Omental fat pad (tissue), 4 donors: ENCODE measurements at places on chromosomes 3 and 15.

DNA sequence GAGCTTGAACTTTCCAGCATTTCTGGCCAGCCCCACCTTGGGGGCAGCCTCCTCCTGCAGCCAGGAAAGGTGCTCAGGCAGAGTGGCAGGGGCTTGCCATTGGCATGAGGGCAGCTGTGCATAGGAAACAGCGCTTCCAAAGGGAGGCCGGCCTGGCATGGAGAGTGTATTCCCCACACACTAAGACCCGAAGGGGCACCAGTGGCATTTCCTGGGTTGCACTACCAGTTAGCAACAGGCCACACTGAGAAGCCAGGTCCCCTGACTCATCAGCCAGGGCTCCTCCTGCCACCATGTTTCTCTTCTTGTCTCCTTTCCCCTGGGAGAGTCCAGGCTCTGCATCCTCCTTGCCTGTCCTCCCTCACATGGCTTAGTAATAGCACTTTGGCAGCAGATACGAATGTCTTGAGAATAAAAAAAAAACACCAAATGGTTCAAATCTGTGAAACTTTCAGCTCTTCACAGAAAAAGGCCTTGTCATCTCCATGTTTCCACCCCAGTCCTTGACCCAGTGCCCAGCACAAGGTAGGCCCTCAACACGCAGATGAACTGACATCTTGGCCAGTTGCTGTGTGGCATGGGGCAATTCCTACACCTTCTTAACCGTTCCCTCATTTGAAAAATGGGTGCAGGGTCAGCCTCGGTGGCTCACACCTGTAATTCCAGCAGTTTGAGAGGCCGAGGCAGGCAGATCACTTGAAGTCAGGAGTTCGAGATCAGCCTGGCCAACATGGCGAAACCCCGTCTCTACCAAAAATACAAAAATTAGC lies 180.4 kb downstream of the SMAD6 start:
- peak; percentile 38 for DNase-seq

GRCh38 chr3:121997372-121997771 lies 24.7 kb downstream of the ILDR1 start:
- DNase-seq, result no peak

GRCh38 chr3:127216415-127217261 lies 23.7 kb downstream of the PRR23E start:
- no peak for DNase-seq

DNA sequence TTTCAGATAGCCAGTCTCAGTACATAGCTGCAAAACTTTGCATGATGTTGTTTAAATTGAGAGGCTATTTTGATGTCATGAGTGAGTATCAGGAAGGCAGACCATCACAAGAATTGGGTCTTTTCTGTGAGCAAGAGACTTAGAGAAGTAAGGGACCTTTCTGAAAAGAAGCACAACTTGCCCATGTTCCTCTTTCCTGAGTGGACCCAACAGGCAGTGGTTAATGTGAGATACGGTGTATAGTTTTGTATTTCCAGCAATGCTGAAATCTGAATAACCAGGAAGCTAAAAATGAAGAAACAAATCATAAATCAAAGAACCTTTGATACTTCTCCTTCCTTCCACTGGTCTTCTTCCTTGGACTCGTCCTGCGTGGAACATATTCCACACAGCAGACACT lies 25.1 kb downstream of the MCTP2 start:
- no peak for DNase-seq

GRCh38 chr15:71651750-71652186 lies 158.6 kb upstream of the NR2E3 start:
- DNase-seq, result no peak

DNA sequence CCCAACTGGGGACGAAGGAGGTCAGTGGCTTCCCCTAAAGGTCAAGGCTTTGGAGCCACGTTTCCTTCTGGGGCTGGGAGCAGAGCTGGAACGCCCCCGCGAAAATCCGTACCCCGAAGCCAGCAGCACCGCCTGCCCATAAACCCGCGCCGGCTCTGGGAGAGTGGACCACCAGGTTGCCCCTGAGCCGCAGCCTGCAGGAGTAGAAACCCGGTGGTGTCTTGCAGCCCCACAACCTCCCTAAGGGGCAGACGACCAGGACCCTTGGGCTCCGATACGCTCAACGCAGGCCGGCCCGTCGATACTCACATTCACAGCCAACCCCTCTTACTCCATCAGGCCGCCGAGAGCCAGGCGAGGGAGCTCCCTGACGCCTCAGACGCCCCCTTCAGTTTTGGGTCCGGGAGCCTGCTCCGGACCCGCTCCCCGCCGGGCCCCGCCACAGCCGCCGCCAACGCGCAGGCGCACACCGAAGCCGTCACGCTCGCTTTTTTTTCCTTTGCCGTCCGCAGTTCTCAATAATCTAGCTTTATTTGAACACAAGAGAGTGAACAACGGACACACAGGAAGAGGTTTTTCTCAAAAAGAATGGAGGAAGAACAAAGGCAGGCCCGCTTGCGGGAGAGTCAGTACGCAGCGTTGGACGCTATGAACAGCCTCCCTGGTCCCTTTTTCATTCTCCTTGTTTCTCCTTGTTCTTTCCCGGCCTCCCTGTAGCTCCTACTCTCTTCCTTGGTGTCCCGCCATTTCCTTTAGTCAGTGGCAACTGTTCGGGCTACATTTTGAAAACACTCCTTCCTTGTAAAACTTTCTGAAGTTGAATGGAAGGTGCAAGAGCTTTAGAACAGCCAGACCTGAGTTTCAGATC lies at the start of gene ZNF106:
TSS of gene ZNF106 (minus strand) at position 471 of the 868 bp plus-strand sequence. CDS start 18,852 bp downstream, outside the sequence.
- DNase-seq, result no peak

DNA sequence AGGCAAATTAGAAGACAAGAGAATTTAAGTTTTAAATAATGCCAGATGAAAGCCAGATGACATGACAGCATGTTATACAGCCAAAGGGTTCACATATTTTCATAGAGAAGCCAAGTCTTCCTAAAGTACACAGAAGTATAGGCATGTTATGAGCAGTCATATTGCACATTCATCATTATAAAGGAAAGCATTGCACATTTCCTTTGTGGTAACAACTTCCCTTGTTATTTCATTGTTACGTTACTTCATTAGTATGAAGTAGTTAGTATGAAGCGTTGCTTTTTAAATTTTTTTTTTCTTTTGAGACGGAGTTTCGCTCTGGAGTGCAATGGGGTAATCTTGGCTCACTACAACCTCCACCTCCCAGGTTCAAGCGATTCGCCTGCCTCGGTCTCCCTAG lies 4.6 kb upstream of the ABCC5 start:
- no peak for DNase-seq

DNA sequence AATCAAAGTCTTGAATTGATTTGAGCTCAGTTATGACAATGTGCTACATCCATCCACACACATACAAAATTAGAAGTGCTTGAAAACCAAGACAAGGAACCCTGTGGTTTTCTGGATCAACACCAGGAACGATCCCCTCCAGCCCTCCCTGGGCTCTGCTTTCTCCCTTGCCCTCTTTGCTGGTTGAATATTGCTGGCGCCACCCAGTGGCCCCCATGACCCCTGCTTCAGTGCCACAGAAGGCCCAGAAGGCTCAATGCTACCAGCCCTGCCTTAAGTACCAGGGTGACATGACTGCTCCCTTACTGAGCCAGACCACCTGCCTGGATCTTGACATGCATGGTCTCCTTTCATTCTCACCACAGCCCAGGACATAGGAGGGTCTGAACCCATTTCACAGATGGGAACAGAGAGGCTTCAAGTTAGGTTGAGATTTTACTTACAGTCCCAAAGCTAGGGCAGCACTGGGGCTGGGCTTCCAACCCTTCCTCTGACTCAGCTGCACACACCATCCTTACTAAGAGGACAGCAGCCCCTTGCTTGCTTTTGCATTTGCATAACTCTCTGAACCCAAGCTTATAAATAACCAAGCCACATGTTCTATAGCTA lies 15.0 kb downstream of the IL12A start:
- DNase-seq, result no peak

- peak; percentile 42 for DNase-seq
Observed at GRCh38 chr15:74200412-74200815, 2.2 kb downstream of the STRA6 start.

DNA sequence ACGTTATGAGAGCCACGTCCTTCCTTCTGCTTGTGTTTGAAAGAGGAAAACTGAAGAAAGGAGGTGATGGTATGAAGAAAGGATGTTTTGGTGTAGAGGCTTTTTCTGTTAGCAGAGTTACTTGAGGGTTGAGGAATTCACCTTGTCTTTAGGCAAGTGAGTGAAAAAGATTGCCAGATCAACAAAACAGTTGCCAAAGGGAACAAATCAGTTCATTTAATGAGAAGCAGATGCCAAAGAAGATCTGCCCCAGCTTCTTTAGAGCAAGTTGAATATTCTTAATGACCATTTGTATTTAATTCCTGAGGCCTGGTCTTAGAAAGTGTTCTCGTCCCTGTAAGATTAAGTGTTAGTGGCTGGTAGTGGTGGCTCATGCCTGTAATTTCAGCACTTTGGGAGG lies 2.6 kb downstream of the CHCHD6 start:
- DNase-seq, result no peak

DNA sequence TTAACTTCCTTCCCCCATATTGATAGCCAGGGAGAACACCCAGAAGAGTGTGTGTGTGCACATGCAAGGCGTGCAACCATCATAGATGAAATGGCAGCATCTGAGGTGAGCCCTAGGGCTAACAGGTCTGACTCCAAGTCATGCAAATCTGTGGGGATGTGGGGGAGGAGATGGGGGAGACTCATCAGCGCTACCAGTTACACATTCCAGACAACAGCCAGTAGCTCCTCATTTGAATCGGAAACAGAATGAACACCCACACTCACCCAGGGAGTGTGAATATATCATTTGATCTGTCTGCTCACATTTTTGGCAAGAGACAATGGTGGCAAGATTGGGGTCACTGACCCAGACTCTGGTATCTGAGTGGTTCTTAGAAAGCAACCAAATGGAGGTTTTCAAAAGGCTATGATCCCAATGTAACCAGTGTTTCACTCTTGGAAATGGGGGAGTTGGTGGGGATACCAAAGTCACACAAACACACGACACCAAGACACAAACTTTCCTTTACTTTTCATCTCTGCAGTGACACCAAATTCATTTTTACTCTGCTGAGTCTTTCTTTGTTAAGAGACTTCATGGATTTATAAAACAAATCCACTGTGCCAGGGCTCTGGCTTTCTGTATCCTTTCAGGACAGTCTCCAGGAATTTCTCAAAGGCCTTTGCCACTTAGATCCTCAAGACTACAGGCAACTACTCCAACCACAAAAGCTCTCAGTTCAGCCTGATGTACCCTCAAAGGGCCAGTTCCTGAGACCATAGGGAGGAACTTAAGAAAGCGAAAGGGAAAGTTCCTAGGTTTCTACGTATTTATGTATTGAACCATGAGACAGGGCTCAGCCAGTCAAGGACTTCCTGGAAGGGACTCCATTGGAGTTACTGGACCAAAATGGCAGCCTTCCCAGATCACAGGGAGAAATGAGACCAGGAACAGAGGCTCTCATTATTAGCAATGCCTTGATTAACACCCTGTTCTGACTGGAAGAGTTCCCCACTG lies 2.2 kb downstream of the CDCP1 start:
- DNase-seq, result no peak

- no peak for DNase-seq
Observed at GRCh38 chr15:101506491-101506890, 17.0 kb upstream of the PCSK6 start.

GRCh38 chr3:149442851-149443544 lies 31.5 kb upstream of the TM4SF4 start:
- no peak for DNase-seq

DNA sequence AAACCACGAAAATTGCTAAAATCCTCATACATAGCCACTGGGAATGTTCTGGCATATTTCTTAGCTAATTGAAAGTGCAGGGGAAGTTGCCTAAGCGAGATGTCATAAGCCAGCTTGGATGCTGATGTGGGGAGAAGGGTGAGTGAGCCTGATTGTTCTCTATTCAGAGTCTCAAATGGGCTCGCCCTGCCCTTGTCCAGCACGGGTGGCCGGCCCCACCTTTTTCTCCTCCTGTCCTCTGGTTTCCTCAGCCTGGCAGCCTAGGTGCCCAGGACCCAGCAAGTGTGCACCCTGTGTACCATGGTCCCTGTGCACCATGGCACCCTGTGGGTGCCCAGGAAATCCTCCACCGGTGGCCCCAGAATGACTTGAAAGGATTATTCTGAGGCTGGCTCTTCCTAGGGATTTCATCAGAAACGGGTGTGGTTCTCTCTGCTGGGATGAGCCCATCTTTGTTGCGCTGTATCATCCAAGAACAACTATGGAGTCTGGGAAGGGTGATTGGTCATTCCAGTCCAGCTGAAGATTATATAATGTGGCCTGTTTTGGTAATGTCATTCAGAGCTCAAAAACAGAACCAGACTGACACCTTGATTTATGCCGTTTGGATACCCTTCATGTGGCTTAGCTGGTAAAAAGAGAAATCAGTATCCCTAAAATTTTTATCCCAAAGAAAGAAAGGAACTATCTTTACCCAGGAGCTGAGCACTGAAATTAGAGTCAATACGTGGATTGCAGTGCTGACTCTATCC lies 150.8 kb upstream of the BHLHE40 start:
- DNase-seq, result no peak

GRCh38 chr3:150610785-150611184 lies 7.7 kb downstream of the SELENOT start:
- DNase-seq, result no peak

GRCh38 chr3:194773771-194774455 lies 88.2 kb downstream of the FAM43A start:
- DNase-seq, result no peak

DNA sequence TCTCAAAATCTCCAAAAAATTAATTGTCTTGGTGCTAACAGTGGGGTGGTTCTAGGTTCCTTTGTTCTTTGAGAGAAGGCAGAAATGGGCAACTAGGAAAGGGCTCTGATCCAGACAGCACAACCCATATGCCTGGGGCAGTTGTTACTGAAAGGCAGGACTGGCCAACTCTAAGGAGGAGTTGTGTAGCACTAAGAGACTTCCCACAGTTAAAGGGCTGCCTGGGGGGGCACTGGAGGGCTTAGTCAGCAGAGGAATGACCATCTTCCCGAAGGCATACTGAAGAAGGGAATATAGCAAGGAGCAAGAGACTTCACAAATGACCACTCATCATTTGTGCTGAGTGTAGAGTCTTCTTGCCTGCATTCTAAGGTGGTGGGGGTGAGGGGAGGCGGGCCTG lies 15.8 kb downstream of the ILDR1 start:
- no peak for DNase-seq

GRCh38 chr15:27293607-27294006 lies 322.6 kb downstream of the GABRG3 start:
- no peak for DNase-seq

DNA sequence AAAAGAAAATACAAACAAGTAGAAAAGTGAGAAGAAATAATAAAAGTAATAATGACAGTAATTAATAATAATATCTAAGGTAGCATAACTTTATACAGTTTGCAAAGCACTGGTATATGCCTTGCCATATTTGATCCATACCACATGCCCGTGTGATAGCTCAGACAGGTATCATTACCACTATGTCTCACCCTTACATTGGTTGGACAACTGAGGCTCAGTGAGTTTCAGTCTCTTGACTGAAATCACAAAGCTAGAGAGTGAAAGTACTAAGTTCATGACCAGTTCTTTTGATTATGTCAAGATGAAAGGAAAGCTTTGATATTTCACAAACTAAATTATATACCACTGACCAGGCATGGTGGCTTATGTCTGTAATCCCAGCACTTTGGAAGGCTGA lies 408.9 kb downstream of the GAP43 start:
- no peak for DNase-seq

GRCh38 chr3:4323246-4324027 lies 20.3 kb downstream of the SETMAR start:
- no peak for DNase-seq
